ENCODE measurements at places on chromosomes 3 and 15. TPM values are rescaled to one million over a fixed set of nuclear protein-coding genes. Genes with fewer than 3 reads are reported as not detected.

Gene GOLGA8G
- total RNA-seq = not detected

Gene C3orf20
- total RNA-seq = not detected

Gene SLC12A8
- 7.0 TPM for total RNA-seq

Gene CYP1A1
- 0.15 TPM for total RNA-seq

Gene SAMMSON
- total RNA-seq = not detected

Gene DLG1
- total RNA-seq = 90.2 TPM

Gene CLDN18
- total RNA-seq = 0.08 TPM

Gene SNTN
- total RNA-seq = not detected

Gene MYEF2
- 71.3 TPM for total RNA-seq

Gene GPR171
- not detected for total RNA-seq

Gene CYP1A2
- not detected for total RNA-seq

Gene ISL2
- 0.51 TPM for total RNA-seq

Gene CPOX
- 14.7 TPM for total RNA-seq

Gene CD86
- not detected for total RNA-seq

Gene BOC
- 0.33 TPM for total RNA-seq

Gene ZNF860
- total RNA-seq = 8.9 TPM

Gene KNG1
- total RNA-seq = 0.23 TPM

Gene FOXB1
- 0.64 TPM for total RNA-seq

Gene NR2F2
- 53.7 TPM for total RNA-seq

Gene HGD
- 0.59 TPM for total RNA-seq

Gene CHRD
- 1.4 TPM for total RNA-seq

Gene SNRPA1
- 98.0 TPM for total RNA-seq

Gene FETUB
- total RNA-seq = not detected

Gene SKOR1
- 0.21 TPM for total RNA-seq

Gene OTOL1
- not detected for total RNA-seq

Gene CSPG5
- total RNA-seq = 3.2 TPM

Gene GOLGA6L24
- total RNA-seq = not detected

Gene PTH1R
- not detected for total RNA-seq

Gene DUOXA2
- total RNA-seq = not detected

Gene TMEM202
- not detected for total RNA-seq

Gene MIX23
- total RNA-seq = 61.7 TPM

Gene MUC4
- total RNA-seq = 0.03 TPM

Gene LRRC15
- total RNA-seq = 0.28 TPM

Gene SAMD7
- total RNA-seq = not detected

Gene RPP14
- total RNA-seq = 16.4 TPM

Gene FGF7
- total RNA-seq = not detected

Gene SERPINI2
- not detected for total RNA-seq

Gene ACTRT3
- 1.7 TPM for total RNA-seq

Gene OR5K2
- total RNA-seq = not detected

Gene GOLGA8T
- total RNA-seq = not detected

Gene THBS1
- total RNA-seq = 61.9 TPM

Gene FLNB
- total RNA-seq = 309 TPM

Gene RARB
- not detected for total RNA-seq

Gene WDR82
- total RNA-seq = 57.9 TPM

Gene BFSP2
- total RNA-seq = 0.67 TPM

Gene C3orf70
- 0.10 TPM for total RNA-seq

Gene C3orf22
- not detected for total RNA-seq

Gene SV2B
- total RNA-seq = not detected

Gene TMEM43
- total RNA-seq = 51.2 TPM

Gene GRK7
- 0.10 TPM for total RNA-seq

Gene PRR20G
- total RNA-seq = not detected

Gene GATM
- 7.6 TPM for total RNA-seq

Gene ATP2B2
- not detected for total RNA-seq
